ENCODE measurements at places on chromosomes 2 and 18.

GRCh38 chr18:43961722-43962121, 684.4 kb upstream of the SYT4 start:
- DNase-seq: no peak

DNA sequence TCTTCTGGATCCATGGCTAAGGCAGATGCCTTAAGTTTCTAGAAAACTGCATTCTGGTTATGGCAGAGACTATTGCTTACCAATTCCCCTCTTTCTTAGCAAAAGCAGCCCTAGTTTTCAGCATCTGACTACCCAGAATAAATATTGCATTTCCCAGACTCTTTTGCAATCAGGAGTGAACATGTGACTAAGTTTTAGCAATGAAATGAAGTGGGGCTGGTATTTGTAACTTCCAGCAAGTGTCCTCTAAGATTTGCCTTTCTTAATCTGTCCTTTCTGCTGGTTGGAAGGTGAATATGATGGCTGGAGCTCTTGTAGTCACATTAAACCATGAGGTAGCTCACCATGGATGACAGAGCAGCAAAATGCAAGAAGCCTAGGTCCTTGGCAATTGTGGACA, 132.9 kb upstream of the PKDCC start:
- no peak for DNase-seq

GRCh38 chr2:71896385-71897136, 251.1 kb downstream of the CYP26B1 start:
- no peak for DNase-seq

DNA sequence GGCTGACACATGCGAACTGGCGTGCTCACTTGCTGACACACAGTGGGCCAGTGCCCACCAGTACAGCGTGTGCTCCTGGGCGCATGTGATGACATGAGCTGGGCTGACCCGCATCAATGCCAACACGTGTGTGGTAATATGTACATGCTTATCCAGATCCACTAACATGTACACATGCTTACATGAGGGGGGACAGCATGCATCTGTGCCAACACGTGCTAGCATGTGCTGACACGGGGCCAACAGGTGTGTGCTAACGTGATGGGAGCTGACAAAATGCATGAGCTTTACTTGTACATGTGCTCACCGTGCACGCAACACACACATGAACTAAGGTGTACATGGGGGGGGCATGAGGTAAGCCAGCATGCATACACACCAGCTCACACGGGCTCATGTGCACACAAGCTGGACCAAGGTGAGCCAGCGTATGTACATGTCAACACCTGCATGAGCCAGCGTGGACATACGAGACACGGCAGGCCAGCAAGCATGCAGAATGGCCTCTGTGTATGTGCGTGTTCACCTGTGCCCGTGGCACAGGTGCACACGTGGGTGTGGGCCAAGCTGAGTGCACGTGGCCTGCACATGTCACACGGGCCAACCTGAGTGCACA, 28.5 kb downstream of the GPC1 start:
- no peak for DNase-seq

DNA sequence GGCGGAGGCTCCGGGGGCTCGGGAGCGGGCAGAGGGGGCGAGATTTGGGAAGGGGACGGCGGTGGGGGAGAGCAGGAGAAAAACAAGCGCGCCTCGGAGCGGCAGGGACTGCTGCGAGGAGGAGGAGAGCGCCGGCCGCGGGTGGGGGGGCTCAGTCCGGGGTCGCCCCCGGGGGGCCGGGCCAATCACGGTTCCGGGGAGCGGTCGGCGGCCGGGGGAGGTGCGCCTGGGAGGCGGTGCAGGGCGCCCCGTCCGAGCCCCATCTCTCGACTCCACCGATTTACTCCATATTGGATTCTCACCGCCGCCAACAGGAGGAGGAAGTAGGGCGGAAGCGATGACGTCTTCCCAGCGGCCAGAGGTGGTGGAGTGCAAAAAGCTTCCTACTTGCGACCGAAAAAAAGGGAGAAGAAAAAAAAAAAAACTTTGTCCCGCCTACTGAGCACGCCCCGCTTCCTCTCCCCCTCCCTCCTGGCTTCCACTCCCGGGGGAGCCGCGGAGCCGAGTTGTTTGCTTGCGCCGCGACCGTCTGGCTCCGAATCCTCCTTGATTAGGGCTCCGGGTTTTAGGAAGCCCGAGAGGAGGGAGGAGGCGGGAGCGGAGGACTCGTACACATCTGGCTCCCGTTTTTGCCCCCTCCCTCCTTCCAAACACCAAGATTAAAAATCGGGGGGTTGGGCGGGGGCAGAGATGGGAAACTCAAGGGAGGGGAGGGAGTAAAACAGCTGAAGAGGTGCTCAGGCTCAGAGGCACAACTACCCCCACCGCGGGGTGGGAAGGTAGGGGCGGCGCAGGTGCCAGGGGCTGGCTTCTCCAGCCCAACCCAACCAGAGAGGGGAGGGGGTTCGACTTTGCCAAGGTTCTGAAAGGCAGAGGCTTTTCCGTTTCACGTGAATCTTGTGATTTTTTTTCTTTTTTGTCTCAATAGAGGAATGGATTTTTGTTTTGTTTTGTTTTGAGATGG, at the start of gene SPRED2:
Gene SPRED2, minus strand, starts transcription at position 373 of the 964 bp plus-strand sequence. CDS start 612 bp downstream, outside the sequence.
- DNase-seq: peak; percentile 95

DNA sequence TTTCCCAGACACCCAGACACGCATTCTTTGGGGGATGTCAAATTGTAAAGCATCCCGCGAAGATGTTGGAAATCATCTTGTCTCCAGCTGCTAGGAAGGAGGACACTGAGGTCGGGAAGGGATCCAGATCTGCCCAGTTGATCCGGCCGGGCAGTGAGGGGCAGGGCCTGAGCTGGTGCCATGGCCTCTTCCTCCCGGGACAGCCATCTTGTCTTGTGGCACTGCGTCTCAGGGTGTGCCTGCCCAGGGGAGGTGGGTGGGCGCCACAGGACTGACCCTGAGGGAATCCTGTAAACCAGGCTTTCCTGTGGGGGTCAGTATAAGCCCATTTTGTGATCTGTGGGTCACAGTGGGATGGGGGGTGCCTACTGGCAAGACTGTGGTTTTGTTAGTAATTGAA, 10.1 kb downstream of the TRAF3IP1 start:
- DNase-seq: no peak

DNA sequence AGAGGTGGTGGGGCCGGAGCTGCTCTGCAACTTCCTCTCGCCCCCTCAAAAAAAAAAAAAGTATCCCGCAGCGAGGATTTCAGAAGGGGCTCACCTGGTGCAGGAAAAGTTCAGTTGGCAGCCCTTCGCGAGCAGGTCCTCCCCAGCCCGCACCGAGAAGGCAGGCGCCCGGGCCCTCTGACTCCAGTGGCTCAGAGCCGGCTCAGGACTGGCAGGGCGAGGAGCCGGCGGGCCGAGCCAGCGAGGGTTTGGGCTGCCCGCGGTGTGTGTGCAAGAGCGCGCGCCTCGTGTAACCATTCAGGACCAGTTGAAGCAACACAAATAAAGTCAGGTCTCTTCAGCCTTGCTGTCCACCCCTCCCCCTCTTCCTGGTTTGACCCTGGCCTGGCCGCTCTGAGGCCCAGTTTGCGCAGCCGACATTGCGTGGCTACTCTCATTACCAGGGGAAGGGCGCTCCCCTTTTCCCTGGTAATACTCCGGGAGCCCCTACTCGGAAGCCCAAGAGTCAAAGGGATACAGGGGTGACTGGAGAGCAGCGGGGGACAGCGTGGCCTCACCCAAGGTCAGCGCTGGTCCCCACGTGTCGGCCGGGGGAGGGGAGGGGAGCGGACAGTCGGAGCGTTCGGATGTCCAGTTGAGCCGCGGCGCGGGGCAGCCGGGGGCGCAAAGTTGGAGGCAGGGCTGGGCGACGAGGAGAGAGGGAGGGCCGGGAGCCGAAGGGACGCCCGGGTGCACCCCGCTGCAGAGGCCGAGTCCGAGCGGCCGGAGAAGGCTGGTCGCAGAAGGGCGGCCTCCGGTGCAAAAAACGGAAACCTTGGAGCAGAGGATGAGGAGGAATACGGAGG, 12.3 kb downstream of the EN1 start:
- no peak for DNase-seq

DNA sequence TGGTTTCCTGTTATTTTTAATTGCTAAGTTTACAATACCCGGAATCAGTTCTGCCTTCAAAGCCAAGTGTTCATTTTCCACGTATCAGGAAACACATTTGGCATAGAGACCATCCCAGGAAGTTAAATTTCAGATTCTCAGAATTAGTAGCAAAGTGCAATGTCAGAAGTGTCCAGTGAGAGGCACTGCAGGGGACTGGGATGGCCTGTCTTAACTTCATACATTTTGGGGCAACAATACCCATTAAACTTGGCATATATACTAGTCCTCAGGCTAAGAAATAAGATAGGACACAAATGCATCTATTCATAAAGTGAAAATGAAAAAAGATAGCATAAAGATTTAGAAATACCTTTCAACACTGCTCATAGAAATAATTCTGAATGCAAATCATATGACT, 1.5 kb upstream of the IL1RL2 start:
- DNase-seq: no peak

All from fibroblast of skin of left quadriceps (primary cell).